Hematopoietic multipotent progenitor cell (in vitro differentiated cells): ENCODE measurements at places on chromosomes 5 and 9. TPM values are rescaled to one million over a fixed set of nuclear protein-coding genes. Genes with fewer than 3 reads are reported as not detected.

GRCh38 chr5:126490167-126490940, 67.1 kb downstream of the GRAMD2B start:
- no peak for DNase-seq

DNA sequence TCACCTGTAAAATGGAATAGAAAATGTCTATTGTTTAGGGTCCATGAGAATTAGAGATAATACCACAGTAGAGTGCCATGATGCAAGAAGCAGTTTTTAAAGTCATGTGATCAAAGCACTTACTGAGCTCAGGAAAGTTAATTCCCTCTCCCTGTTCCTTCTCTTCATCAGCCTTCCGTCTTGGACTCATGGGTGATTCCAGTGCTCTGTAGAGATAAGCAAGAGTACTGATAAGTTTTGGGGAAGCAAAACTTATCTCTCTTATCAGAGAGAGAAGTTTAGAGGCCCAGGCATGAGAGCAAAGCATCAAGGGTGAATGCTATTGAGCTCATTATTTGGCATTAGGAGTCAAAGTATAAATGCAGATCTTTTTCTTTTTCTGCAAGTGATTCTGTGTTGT, 410.1 kb downstream of the AGTPBP1 start:
- DNase-seq = no peak

DNA sequence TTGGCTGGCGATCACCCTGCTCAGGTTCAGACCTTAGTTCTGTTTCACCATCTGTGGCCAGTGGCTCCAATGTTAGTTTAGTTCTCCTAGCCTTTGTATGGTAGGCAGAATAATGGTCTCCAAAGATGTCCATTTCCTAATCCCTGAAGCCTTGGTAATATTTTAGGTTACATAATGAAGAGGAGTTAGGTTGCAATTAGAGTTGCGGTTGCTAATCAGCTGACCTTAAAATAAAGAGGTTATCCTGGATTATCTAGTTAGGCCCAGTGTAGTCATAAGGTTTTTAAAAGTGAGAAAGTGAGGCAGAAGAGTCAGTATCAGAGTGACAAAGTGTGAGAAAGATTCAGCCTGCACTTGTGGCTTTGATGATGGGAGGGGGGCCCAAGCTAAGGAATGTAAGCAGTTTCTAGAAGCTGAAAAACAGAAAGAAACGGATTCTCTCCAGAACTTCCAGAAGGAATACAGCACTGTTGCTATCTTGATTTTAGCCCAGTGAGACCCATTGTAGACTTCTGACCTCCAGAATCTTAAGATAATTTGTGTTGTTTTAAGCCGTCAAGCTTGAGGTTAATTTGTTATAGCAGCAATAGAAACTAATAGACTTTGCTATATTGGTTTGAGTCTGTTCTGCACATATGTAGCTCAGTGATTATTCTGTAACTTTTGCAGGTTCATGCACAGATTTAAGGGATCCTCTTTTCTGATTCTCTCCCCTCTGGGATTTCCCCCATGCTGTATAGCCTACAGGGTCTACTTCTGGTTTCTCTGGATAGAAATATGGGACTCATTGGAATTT, 21.6 kb downstream of the LNPEP start:
- no peak for DNase-seq

- no peak for DNase-seq
These were observed 166.4 kb upstream of the ZNF618 start for GRCh38 chr9:113709721-113710120.

GRCh38 chr5:69001627-69002026, 92.2 kb upstream of the SLC30A5 start:
- DNase-seq = no peak

DNA sequence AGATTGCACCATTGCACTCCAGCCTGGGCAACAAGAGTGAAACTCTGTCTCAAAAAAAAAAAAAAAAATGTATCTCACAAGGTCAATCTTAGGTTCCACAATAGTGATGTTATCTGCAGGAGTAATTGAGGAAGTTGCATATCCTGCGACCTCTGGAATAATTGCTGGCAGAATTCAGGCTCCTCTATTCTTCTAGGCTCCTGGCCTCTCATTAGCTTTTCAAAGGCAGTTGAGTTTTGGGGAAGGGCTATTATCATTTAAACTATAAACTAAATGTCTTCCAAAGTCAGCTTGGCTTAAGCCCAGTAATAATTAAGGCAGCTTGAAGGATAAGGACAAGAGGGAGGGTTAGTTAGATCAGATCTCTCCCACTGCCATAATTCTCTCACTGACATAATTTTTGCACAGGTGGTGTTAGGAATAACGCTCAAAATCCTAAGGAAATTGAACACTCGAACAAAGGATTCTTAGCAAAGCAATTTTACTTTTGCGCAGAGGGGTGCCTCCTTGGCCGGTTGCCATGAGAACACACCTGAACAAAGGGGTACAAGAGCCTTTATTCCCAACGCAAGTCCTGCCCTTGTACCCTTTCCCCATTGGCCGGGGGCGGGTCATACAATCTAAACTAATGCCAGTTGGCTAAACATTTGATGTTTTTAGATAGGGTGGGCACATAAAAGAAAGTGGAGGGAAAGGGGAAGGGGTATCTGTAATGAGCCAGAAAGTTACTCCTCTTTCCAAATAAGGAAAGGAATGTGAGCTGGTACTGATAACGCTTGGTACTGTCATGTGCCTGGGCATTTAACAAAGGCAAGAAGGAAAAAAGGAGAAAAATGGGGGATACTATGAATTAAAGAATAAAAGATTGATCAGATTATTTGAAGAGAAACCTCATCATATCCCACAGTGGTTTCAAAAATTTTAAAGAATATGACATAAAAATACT, 106.4 kb upstream of the CCNG1 start:
- DNase-seq = no peak

GRCh38 chr5:150044329-150044681, 42.0 kb downstream of the CSF1R start:
- DNase-seq = no peak

DNA sequence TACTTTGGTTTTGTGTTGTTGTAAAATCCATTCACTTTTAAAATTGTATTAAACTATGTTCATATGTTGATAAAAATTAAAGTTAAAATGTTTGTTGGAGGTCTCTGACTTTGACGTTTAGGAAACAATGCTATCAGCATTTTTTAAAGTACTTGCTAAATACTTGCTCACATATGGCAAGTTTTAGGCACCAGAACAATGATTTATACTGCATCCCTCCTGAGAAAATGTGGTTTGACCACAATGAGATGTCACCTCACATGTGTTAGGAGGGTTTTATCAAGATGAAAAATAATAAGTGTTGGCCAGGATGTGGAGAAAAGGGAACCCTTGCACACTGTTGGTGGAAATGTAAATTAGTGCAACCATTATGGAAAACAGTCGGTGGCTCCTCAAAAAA, 180.8 kb downstream of the HSD17B3 start:
- DNase-seq = peak; percentile 75

- no peak for DNase-seq
These were observed 168.3 kb upstream of the PUM3 start for GRCh38 chr9:3012245-3012644.

- DNase-seq = peak; percentile 91
These were observed 44.4 kb upstream of the ANKDD1B start for GRCh38 chr5:75566710-75567309.

- DNase-seq = no peak
These were observed 218.7 kb downstream of the DCP2 start for GRCh38 chr5:113195251-113195650.

DNA sequence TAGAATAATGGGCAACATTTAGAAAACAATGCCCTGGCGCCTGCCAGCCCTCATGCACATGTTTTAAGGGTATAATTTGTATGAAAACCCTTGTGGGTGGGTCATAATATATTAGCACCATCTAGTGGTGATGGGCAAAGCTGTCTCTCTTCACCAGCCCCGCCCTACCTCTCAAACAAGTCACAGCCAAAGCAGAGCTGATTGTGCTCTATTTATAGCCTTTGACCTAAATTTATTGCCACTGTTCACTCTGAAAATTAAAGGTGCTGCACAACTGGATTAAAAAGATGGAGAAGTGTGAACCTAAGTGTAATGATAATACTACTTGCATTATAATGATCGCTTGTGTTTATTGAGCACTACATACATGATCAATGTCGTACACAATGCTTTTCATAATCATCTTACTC, 131.9 kb upstream of the ANKH start:
- peak; percentile 40 for DNase-seq

- DNase-seq = peak; percentile 24
These were observed 19.6 kb downstream of the TCERG1 start for GRCh38 chr5:146466521-146467349.

GRCh38 chr9:3855929-3856328, 330.1 kb upstream of the RFX3 start:
- no peak for DNase-seq

- DNase-seq = no peak
These were observed 1093.3 kb upstream of the CDH6 start for GRCh38 chr5:30100148-30100713.

DNA sequence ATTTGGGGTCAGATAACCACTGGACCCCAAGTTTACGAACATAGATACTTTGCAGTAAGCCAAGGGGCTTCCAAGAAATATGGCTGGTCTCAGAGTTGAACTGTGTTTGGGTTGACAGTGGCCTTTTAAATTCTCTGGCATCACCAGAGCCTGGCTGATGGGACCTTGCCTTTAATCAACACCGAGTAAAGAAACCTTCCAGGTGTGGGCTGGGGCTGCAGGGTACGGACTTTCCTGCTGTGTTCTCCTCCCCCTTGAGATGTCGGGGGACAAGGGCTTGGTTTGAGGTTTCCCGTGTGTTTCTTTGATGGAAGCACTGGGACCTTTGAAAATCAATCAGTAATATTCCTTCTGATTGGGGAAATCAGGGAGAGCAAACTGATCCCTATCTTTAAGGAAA, 140.1 kb downstream of the MTX3 start:
- DNase-seq = no peak

DNA sequence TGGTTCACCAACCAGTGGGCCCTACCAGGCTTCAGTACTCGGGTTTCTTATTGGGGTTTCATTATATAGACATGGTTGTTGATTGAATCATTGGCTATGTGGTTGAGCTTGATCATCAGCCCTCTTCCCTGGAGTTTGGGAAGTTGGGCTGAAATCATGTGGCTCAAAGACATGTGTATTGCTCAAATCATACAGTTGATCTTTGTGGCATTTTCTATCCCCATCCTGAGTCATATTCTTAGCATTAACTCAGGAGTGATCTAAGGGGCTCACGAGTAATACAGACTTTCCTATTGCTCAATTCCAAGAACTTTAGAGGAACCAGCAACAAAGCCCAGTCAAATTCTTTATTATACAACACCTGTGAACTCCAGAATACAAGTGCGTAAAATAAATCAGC, 66.2 kb downstream of the SMC5 start:
- no peak for DNase-seq

DNA sequence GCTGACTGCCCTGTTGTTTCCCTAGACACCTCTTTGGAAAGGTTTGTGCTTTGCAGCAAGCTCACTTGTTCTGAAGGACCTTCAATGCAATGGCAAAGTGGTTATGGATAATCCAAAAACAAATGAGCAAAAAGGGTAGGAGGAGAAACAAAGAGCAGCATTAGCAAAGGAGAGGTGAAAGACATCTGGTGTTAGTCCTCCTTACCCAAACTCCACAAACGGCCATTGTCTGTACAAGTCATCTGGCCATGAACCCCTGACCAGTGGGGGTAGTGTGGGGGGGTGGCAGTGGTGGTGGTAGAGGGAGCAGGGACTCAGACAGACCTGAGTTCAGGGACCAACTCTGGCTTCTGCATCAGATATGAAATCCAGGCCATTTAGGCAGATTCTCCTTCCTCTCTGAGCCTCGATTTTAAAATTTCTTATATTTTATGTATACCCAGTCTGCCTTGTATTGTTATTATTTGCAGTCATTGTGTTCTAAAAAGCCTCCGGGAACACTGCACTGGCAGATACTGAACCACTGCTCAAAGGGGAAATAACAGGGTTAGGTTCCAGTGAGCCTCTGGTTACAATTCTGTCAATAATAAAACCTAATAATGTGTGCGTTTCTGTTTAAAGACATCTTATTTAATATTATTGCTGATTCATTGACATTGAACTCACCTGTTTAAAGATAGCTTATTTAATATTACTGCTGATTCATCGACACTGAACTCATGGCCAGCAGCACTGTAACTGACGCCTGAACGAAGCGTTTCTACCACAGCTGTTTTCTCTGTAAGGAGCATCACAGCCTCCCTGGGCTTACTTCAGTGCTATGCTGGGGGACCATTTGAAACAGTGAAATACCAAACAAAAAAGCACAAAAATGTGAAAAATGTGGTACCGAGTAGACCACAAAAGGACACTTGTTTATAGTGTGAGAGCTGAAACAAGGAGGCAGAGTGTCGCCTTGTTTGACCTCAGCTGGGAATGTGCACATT, 156.0 kb downstream of the SEC61B start:
- DNase-seq = no peak

DNA sequence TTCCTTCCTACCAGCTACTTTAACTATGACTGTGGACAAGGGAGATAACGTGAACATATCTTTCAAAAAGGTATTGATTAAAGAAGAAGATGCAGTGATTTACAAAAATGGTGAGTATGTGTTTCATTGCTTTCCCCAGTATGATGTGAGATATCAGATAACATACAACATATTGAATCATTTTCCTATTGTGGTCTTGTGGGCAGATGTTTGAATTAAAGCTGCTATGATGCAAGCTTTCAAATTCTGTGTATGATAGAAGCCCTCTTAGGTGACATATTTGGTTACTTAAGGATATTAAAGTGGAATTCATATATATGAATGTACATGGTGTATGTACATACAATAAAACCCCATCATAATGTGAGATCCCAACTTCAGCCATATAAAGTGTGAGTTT, 59.5 kb downstream of the TEK start:
- DNase-seq = no peak

DNA sequence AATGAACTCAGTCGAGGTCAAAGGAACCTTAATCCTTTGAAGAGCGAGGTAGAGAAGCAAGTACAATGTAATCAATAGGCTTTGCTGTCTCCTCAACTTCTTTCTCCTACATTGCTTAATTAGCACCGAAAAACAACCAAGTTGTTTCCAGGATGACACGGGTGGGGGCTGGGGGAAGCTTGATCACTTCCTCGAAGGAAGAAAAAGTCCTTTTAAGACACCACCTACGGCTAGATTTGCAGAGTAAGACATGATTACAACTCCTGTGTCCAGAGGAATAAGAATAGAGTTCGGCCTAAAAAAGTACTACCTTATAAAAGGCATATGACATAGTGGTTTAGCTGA, 811 bp upstream of the ARRDC3 start:
- DNase-seq = peak; percentile 4

GRCh38 chr5:51556833-51557232, 173.6 kb downstream of the ISL1 start:
- DNase-seq = no peak

The ATP10B gene
- not detected for total RNA-seq

The PCDHGB3 gene
- total RNA-seq = 3.5 TPM

The AFAP1L1 gene
- total RNA-seq = 1.9 TPM

The NEUROG1 gene
- not detected for total RNA-seq

The PCDHA12 gene
- under 0.01 TPM for total RNA-seq

The DND1 gene
- total RNA-seq = 0.54 TPM

The AHRR gene
- total RNA-seq = 0.54 TPM

The MUSK gene
- total RNA-seq = not detected

The PCDHA4 gene
- total RNA-seq = 0.27 TPM

The ADAMTSL2 gene
- under 0.01 TPM for total RNA-seq

The ZNF658 gene
- 2.2 TPM for total RNA-seq

The CCNI2 gene
- total RNA-seq = 0.27 TPM

The TRIM23 gene
- 10.2 TPM for total RNA-seq
